ENCODE measurements at places on chromosomes 5 and 9.

GRCh38 chr5:143318270-143318669, 85.2 kb downstream of the NR3C1 start:
- DNase-seq, result no peak

DNA sequence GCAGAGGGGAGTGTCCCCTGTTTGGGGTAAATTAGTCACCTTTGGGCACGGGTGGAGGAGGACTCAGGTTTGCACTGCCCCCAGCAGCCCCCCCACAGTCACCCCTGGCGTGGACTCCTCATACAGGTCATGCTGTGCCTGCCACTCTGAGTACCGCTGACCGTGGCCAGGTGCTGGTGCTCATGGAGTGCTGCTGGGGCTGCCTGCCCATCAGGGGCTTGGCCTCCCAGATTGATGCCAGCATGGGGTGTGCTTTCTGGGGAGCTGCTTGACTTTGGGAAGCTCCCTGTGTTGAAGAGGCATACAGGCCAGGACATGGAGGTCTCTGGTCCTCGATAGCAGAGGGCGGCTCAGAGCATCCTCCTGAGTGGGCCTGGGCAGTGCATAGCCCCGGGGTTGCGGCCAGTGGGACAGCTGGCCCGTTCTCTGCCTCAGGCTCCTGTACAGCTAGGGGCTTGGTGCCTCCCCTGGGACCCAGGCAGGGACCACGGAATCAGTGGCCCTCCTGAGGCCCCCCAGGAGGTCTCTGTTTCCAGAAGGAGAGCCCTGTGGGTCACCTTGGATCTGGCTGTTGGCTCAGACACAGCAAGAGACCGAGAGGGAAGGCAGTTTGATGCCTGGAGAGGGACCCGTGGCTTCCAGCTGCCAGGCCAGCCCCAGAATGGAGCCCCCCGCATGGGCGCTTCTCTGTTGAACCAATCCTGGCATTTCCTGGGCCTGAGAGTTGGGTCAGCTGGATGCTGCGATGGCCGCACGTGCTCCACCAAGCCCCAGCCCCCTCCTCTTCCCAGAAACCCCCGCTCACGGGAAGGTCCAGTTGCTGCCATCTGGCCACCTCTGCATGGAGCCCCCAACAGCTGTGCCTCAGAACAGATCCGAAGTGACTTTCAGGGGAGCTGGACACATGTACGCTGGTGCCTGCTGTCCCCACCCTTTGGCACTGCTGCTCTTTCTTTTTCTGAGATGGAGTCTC, 6.1 kb upstream of the AJM1 start:
- no peak for DNase-seq

DNA sequence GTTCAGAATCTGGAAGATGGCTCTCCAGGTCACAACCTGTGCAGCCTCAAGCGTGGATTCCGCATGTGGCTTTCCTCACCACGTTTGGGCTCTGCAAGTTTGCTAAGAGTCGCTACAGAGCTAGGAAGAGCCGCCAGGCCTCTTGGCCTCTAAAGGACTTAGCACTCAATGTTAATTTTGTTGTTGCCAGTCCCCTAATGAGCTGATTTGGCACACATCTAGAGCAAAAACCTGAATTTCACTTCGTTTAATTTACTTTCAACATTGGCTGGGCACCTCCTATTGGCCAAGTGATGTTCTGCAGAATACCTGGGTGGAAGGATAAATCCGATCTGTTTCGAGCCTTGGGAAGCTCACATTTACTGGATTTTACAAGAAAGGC, 65.8 kb upstream of the UNC5A start:
- DNase-seq, result no peak

DNA sequence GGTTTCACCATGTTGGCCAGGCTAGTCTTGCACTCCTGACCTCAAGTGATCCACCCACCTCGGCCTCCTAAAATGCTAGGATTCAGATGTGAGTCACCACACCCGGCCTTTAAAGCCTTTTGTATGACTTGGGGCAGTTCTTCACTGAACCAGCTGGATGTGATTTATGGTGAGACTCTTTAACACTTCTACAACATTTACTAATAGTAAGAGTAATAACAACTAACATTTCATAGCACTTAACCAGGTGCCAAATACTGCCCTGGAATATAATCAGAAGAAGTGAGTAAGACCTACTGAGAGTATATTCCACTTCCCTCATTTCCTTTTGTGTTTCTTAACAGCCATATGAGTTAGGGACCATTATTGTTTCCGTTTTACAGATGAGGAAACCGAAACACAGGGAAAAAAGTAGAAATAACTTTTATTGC, 10.0 kb downstream of the ZSWIM6 start:
- DNase-seq, result no peak

DNA sequence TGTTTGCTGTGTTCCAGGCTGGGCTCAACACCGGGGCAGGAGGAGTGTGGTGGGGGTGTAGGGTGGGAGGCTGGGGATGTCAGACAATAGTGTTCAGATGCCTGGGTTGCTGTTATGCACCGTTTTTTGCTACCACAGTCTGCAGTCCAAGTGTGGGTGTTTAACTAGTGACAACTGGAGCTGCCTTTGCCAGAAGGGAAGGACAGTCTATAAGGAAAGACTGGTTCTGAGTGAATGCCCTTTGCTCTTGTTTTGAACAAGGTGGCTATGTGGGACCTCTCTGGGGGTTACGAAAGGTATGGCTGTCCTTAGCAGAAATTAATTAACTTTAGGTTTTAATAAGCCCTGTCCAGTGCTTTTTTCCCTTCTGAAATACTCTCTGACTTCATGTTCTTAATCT, 118.5 kb upstream of the GNA14 start:
- DNase-seq, result no peak

DNA sequence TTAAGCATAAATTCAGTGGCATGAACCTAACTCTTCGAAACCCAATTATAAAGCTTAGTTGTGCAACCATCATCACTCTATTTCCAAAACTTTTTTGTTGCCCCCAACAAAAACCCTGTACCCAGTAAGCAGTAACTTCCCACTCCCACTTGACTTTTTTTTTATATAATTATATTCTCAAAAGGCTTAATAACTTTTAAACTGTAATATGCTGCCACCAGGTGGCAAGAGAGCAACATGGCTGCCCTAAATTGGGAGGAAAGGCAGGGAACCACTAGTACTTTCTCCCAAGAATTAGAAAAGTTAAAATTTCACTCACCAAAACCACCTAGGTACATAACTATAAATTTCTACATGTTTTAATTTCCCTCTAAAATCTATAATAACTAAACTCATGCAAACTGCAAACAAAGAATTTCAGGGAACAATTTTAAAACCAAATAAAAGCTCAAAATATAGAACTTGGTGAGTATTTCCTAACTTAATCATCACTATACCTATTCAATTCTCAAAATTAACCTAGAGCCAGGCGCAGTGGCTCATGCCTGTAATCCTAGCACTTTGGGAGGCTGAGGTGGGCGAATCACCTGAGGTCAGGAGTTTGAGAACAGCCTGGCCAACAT, 50.2 kb upstream of the RNF38 start:
- DNase-seq, result no peak

All from activated naive CD8-positive, alpha-beta T cell treated with anti-CD3 and anti-CD28 coated beads for 36 hours (primary cell).